Activated gamma-delta T cell treated with Interleukin-2 at 50 U/mL for 16 hours (primary cell): ENCODE measurements at places on chromosomes 12 and 14.

GRCh38 chr14:101595349-101595748, 34.1 kb downstream of the DIO3 start:
- no peak for DNase-seq

DNA sequence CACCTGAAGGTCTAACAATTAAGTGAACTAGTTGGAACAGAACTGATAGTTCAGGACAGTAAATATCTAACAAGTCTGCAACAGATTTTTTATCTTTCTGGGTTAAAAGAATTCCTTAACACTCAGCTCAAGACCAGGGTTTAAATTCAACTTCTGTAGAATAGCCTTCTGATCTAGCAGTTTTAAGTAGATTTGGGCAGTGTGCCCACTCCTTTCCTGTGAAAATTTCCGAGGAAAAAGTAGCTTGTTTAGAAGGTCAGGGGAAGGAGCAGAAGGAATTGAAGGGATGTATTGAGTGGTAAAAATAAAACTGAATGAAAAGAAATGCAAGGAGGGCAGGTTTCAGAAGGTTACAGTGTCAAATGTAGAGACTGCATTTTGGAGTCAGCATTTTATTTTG, 45.8 kb downstream of the ATL1 start:
- DNase-seq, result no peak

DNA sequence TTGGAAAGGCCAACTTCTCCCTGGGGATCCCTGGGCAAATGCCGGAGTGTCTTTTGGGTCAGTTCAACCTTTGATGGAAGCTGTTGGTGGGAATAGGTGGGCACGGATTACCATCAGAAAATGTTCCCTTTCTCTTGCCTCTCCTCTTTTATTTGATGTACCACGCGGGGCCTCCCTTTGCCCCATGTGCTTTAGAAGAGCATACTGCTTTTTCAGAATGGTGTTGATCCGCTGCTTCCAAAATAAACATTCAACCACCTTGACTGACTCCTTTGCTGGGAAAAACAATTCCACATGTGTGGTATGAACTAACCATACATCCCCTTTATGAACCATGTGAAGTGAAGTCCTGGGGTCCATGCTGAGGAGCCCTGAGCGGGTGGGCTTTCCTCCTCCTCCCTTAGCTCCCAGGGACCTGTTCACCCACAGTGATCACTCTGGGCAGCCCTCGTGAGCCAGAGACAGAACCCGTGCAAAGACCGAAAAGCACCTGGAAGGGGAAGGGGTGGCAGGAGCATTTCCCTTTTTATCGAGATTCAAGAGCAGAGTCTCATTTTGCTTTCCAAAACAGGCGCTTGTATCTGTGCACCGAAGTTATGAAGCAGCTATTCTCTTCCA, 44.2 kb upstream of the PRMT8 start:
- DNase-seq, result no peak

- DNase-seq, result no peak
Observed at GRCh38 chr12:29883941-29884554, 100.3 kb upstream of the TMTC1 start.

DNA sequence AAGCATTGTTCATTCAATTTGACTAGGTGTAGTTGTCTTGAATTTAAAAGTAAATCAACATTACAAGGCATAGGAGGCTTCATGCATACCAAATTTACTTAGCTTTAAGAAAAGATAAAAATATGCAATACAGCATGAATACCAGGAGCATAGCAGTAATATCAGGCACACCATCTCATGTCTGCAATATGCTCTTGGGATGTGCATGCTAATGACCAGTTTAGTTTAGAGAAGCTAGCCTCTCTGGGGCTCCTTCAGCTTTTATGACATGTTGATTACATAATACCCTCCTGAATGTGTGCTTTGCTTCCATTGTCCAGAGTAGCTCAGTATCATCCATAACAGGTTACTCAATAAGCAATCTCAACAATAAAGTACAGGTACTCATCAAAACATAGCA, 497.2 kb downstream of the FLRT2 start:
- DNase-seq, result no peak

DNA sequence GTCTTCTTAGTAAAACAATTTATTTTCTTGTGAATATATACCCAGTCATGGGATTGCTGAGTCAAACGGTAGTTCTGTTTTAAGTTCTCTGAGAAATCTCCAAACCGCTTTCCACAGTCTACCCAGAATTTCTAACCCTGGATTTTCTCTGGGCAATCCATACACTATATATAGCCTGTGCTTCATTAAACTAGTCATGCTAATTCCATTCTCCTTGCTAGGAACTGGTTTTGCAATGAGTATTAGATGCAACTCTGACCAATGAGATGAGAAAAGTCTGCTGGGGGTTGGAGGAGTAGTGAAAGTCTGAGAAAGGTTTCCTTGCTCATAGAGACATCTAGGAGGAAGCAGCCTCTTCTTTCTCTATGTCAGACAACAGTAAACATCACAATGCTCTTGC, 196.1 kb upstream of the CDKN3 start:
- no peak for DNase-seq

GRCh38 chr12:49661746-49662145, 38.4 kb downstream of the PRPF40B start:
- no peak for DNase-seq

DNA sequence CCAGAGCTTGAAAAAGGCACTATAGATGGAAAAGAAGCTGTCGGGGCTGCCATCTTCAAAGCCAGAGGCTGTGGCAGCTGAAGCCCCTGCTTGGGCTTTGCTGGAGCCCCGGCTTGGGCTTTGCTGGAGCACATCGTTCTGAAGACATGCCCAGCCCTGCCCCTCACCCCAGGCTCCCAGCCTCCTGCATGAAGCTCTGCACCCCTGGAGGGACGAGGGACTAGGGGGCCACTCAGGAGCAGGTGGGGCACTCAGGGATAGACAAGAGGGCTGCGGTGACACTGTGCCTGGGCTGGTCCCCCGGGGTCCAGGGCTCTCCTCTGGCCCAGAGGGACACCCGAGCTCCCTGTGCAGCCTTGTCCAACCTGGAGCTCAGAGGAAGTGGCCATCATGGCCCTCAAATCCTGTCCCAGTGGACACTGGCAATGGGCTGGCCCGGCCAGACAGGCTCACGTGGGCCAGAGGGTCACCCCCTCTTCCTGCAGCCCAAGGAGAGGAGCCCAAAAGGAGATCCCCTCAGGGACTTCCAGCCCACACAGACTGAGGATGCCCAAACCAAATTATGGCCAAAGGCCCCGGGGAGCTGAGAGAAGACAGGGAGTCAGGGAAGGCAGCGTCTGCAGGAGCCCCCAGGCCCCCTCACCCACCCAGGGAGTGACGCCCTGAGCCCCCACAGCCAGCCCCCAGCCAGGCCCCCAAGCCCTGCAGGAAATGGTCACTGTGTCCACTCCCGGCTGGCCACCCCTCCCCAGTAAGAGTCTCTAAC, 23.1 kb upstream of the C14orf180 start:
- DNase-seq, result no peak

- no peak for DNase-seq
Observed at GRCh38 chr12:69101505-69101904, 137.9 kb upstream of the CPSF6 start.

- DNase-seq, result no peak
Observed at GRCh38 chr12:89856431-89856830, 147.8 kb upstream of the ATP2B1 start.

GRCh38 chr14:93959239-93960107, 16.9 kb downstream of the ASB2 start:
- peak; percentile 92 for DNase-seq

- DNase-seq, result no peak
Observed at GRCh38 chr12:11075642-11076041, 13.5 kb upstream of the TAS2R46 start.

DNA sequence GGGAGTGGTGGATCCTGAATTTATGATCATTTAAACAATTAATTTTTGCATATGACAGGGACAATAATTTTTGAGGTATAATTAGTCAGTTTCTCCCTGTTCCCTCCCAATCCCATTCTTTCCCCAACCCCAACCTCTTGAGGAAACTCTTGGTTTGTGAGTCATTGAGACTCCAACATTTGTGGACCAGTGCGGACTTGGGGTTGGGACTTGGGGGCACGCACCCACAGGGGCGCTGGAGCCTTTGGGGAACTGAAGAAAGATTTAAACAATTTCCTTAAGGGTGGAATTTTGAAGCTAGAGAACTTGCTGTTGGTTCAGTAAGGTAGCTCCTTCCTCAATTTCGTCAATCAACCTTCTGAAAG, 17.4 kb upstream of the PTGR2 start:
- no peak for DNase-seq

DNA sequence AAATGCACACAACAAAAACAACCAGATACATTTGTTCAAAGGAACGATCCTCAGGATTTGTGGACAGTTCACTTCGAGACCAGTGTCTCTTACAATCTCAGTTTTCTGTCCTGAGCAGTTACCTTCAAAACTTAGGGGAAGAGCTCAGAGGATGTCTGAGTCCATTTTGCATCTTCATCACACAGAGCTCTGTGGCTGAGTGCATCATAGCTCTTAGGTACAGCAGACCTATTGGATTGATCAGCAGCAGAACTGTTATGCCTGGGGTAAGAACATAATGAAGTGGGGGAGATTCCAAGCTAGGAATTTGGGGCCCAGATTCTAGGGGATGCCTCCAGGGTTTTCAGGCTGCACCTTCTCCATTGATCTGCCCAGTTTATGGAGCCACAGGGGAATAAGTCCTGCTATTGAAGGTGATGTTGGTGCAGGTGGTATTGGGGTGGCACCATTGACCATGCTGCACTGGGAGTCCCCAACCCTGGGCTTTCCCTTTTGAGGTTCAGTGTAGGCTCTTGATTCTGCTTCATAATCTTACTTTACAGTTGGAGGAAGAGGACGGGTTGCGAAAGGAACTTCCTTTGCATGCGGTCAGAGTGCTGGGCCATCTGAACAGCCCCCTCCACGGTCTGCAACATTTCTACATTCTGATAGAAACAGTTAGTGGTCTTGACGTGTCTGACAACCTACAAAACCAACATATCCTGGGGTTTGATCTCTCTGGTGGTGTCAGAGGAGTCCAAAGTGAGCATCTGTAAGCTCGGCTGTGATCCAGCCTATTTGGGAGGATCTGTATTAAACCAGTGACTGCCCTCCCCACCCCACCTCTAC, 112.8 kb downstream of the CHST11 start:
- DNase-seq, result peak; percentile 63

DNA sequence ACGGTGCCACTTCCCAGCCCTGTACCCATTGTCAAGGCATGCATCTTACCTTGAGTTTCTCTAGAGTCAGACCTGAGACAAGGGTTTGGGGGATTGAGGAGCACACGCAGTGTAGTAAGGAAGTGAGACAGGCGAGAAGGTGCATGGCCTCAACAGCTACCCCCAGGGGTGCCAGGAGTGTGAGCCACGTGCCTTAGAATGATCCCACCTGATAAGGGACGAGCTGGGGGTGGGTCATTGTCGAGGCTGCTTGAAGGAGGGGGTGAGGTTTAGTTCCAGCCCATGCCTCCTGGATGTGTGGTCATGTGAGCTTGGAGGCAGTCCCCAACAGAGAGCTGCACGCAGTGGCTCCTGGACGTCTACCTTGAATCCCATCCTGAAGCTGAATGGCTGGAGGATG, 320.5 kb downstream of the VRK1 start:
- no peak for DNase-seq

GRCh38 chr12:114955414-114956014, 271.5 kb upstream of the TBX3 start:
- DNase-seq, result no peak

DNA sequence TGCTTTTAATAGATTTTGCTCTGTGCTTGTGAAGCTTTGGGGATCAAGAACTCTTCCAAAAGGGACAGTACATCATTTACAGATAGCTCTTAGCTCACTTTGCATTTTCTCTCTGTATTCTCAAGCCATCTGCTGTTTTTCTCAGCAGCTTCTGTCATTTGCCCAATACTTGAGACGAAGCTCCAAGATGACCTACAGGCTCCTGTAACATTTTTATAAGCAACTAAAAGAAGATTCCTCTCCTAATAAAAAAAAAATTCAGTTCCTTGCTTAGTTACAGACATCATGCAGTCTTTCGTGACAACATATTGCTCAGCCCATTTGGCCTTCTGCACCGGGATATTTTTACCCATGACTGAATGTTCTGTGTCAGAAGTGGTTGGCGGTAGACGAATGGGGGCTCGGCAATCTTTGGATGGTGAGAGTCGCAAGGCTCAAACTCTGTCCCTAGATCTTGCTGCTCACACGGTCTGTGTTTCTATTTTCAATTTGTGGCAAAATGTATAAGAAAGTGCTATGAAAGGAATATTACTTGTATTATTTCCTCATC, 215.6 kb downstream of the FSCB start:
- DNase-seq, result no peak
